ENCODE measurements at places on chromosomes 1 and 21. TPM values are rescaled to one million over a fixed set of nuclear protein-coding genes. Genes with fewer than 3 reads are reported as not detected.

DNA sequence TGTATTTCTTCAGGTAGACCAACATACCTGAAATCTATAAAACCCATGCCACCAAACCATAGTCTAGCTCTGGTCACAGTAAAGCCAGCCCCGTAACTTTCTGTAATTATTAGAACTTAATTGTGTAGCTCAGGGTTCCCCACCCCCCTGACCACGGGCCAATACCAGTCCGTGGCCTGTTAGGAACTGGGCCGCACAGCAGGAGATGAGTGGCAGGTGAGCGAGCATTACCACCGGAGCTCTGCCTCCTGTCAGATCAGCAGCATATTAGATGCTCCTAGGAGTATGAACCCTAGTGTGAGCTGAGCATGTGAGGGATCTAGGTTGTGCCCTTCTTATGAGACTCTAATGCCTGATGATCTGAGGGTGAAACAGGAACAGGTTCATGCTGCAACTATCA lies 14.6 kb downstream of the TENT5C start:
- DNase-seq: no peak

DNA sequence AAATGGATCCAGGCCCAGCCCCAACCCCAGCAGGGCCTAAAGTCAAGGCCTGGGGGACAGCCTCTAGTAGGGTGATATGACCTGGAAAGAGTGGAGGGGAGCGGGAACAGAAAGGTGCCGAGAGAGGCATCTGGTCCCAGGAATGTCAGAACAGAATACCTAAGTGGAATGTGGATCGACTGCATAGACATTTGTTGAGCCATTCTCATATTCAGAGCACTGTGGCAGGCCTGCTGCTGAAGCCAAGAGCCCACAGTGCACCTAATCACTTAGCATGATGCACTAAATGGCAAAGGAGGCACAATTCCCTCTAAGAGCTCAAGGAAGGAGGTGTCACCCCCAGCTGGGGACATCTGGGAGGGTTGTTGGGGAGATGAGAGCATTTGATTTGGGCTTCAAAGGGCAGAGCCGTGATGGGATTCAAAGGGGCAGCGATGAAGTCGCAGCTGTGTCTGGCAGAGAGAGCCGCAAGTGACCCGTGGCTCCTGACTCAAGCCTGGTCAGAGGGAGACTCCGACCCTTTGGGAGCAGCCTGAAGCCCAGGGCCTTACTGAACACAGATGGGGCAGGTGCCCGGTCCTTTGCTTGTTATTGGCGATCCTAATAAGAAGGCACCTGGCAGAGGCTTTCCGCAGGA lies 8.6 kb upstream of the PKP1 start:
- no peak for DNase-seq

GRCh38 chr1:198465201-198466144 lies 75.0 kb downstream of the ATP6V1G3 start:
- DNase-seq: no peak

GRCh38 chr1:47621977-47622376 lies 184.1 kb downstream of the FOXD2 start:
- DNase-seq: no peak

DNA sequence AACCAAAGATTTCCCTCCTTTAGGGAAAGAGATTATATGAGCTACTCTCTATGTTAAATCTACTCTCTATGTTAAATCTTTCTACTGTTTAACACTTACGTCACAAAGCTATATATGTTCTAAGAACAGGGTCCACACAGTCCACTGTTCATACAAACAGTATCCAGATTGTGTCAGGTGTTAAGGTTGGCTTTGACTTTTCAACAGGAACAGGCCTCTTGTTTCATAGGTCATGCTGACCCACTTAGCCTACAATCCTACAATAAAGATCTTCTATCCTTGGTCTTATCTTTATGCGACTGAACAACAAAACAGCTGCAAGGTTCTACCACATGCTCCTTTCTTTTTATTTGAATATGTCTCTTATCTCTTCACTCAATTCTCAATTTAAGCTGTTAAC lies 134.9 kb downstream of the LTN1 start:
- no peak for DNase-seq

DNA sequence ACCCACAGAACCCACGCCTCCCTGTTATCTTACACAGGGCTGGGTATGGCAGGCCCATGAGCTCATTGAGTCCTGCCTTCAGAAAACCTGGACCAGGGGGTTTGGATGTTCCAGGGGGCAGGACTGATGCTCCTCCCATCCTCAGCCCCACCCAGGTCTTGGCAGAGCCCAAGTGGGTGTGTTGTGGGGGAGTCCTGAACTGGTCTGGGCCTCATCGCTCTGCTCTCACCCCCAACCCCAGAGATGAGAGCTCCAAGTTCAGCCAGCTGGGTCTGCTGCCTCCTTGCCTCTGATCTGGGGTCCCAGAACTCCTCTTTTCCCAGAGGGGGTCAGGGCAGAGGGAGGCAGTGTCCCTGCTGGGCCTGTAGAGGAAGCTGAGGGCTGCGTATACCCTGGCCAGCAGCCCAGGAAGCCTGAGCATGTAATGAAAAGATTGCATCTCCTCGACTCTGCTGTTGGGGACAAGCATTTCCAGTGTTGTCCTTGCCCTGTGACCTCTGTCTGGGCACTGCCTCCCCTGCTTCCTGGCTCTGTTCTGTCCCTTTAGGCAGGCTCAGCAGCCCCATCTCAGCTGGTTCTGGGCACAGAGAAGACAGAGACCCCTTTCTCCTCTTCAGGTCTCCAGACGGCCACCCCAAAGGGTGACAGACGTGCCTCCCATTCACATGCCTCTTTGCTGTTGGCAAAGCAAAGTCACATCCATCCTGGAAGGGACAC lies 54.7 kb upstream of the EPS8L3 start:
- no peak for DNase-seq

Gene COL9A2
- 3.8 TPM for total RNA-seq

- DNase-seq: peak; percentile 74
These were observed 3.0 kb upstream of the SDE2 start for GRCh38 chr1:226001963-226002666.

- DNase-seq: no peak
These were observed 180.5 kb downstream of the TGFB2 start for GRCh38 chr1:218525451-218526197.

Gene SDE2
- 21.8 TPM for total RNA-seq

Gene DNAJC28
- 2.3 TPM for total RNA-seq
